NCI-H510A treated with DMSO at 0.1 percent for 48 hours (cell line): ENCODE measurements at places on chromosomes 1 and 21.
A peak's percentile ranks its signal among the peaks of the same experiment; 100 is the strongest.

- DNase-seq = no peak
These were observed 1.2 kb downstream of the ASCL5 start for GRCh38 chr1:201125800-201126199.

DNA sequence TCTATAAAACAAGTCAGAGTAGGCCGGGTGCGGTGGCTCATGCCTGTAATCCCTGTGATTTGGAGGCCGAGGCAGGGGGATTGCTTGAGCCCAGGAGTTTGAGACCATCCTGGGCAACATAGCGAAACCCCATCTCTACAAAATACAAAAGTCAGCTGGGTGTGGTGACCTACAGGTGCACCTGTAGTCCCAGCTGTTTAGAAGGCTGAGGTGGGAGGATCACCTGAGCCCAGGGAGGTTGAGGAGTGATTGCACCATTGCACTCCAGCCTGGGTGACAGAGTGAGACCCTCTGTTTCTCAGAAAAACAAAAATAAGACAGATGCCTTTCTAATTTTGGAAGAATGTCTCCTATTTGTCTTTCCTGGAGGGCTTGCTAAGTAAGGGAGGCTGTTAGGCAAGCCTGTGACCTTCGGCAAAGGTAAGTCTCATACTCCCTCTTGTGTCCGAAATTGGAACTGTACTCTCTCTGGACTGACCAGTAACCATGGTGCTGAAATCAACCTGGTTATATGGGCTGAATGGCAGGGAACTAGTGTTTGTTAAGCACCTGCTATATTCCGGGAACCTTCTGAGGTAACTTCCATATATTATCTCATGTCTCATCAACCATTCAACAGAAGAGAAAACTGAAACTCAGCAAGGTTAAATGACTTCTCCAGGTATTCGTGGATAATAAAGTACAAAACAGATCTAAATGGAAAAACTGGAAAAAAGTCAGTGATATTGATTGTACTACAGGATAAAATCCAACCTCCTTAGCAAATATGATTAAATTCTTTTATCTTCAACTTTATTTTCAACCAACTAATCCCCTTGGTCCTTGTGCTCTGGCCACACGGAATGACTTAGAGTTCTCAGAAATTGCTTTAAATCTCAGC, 11.8 kb upstream of the RAB3B start:
- DNase-seq = peak; percentile 86

DNA sequence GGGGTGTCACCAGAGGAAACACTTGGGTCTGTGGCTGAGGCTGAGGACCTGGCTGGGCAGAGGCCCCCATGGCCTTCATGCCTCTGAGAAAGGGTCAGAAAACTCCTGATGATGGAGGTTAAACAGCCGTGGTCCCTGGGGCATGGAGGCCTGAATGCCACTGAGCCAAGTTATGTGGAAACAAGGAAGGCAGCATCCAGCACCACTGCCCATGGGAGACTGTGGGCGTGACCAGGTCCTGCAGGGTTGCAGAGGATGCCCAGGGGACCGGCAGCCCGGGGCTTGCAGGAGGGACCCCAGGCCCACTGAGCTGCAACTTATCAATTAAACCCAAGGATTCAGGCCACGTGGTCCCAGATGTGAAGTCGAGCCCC, 18.9 kb upstream of the COL6A2 start:
- no peak for DNase-seq

- DNase-seq = no peak
These were observed 7.8 kb upstream of the GPR88 start for GRCh38 chr1:100530141-100530540.

DNA sequence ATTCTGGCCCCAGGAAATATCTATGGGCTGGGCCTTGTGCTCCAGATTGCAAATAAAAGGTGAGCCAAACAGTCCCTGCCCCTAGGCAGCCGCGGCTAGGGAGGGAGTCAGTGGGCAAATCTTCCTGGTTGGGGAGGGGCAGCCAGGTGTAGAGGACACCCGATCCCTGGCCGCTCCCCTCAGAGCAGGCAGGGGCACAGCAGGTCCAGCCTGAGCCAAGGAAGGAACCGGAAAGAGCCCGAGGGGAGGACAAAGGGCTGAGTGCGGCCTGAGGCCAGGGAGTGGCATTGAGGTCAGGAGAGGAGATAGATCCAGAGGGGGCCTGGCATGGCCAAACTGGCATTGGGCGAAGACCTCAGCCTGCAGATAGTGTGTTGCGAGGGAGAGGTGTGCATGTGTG, 36.6 kb upstream of the ARF1 start:
- DNase-seq = no peak

DNA sequence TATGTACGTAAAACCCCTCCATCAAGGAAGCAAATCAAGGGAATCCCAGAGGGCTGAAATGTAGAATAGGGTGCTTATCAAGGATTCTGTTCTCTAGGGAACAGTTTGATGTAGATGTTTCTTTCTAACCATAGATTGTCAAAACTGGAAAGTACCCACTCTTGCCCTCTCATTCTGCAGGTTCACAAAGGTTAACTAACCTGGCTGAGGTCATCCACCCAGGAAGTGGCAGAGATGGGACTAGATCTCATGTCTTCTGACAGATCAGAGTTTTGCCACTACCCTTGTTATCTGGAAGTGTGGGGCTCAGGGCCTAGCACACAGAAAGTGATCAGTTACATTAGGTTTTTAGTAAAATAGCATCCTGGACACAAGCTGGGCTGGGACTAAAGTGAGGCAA, 47.4 kb downstream of the GFI1 start:
- DNase-seq = no peak

- DNase-seq = no peak
These were observed 16.0 kb downstream of the C21orf58 start for GRCh38 chr21:46307625-46308024.

DNA sequence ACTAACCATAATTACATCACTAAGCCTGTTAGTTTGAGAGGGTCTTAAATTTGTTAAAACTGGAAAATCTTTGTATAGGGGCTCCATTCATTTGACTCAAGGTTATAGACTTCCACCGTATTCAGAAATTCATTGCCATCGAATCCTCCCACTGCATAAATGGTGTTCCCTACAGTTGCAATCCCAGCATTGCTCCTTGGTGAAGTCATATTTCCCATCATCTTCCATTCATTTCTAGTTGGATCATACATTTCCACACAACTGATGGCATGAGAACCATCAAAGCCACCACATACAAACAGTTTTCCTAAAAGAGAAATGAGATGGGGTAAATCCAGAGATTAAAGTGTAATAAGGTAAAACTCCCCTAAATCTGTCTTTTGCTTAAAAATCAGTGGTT, 19.1 kb downstream of the IVNS1ABP start:
- DNase-seq = no peak

DNA sequence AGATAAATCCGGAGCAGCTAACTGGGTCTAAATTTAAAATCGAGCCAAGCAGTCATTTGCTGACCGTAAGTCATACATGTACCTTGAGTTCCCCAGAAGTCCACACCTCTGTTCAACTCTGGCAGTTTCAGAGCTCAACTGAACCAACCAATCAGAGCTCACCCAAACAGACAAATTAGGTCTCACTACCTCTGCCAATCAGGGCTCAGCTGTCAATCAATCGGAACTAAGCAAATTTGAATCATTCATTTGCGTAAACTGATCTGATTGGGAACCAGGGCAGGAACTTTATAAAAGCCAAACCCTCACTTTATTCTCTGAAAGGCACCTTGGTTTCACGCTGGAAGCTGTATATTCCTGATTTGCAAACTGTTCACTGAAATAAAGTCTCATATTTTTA, 11.2 kb upstream of the ACBD6 start:
- DNase-seq = no peak

DNA sequence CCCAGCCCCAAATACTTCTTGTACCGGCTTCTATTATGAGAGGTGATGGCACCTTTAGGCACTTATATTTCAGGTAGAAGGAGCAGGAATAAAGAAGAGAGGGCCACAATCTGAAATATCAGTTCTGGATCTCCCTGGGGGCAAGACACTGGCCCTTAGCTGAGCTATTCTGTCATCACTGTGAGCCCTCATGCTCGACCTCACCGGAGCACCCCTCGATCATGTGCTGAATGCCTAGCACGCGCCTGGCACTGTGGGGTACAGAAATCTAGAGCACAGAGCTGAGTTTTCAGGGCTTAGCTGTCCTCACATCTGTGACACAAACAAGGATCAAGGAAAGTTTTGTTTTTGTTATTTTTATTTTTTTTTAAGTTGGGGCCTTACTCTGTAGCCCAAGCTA, 7.6 kb upstream of the MX1 start:
- DNase-seq = no peak

DNA sequence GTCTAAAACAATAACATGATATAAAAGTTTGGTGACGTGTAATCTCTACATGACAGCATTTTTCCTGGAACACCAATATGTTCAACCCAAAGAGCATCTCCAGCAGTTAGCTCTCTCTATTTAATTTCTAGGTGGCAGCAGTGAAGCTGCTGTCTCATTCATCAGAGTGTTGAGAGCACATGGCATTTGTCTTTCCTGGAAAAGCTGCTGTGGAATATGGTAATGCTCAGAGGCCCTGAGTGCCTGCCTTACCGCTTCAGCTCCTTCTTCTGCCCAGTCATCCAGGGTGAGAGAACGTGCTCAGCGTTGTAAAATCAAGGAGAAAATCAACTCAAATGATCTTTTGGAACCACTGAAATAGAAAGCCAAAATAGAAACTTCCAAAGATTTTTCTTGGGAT, 640.7 kb downstream of the ADGRL2 start:
- no peak for DNase-seq

GRCh38 chr1:200480964-200481363, 71.1 kb upstream of the ZNF281 start:
- DNase-seq = no peak

DNA sequence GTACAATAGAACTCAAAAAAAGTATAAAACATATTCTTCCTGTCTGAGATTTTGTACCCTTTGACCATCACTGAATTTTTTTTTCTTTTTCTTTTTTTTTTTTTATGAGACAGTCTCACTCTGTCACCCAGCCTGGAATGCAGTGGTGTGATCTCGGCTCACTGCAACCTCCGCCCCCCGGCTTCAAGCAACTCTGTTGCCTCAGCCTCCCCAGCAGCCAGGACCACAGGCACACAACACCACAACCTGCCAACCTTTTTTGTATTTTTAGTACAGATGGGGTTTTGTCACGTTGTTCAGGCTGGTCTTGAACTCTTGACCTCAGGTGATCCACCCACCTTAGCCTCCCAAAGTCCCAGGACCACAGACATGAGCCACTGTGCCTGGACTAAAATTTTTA, 10.4 kb downstream of the SDCCAG8 start:
- DNase-seq = no peak

DNA sequence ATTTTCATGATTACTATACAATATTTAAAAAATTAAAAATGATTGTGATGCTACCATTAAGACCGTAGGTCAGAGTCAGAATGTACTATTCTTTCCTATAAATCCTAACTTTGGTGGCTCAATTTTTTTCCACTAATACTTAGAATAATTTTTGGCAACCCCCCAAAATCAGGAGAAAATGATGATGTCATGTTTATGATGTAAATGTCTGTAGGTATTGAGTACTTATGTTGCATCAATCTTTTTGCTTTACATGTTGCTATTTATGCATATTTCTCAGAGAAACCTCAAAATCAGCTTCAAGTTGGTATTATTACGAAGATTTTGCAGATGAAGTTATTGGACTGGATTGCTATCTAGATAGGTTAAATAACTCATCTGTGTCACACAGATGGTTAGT, 371.2 kb downstream of the ADGRL2 start:
- DNase-seq = no peak

DNA sequence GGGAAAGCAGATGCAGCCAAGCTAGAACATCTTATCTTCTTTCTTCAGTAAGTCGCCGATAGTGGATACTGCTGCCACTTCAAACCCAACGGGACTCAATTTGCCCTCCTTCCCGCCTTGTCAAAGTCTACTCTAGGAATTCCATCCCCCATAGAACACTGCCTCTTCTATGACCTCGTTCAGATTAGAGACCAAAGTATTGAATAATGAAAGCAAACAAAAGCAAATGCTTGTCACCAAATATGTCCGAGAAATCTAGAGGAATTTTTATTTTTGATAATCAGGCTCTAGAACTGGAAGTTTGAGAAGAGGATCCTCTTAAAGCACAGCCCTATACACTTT, 853 bp upstream of the RRAGC start:
- peak; percentile 100 for DNase-seq

DNA sequence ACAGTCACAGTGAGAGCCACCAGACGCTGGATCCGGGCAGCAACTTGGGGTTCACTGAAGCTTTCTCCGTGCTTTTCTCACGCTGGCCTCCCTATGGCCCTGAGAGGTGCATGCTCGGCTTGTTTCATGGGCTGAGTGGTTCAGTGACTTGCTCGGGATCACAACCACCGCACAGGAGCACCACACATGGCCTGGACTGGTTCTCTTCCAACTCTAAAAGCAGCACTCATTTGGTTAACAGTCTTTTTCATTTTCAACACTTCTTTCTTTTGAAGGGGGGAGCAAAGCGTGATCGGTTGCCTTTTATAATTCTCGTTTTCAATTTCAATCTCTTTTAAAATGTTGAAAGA, 26.2 kb downstream of the UBIAD1 start:
- DNase-seq = no peak

- DNase-seq = no peak
These were observed 55.3 kb downstream of the NTPCR start for GRCh38 chr1:233005703-233006102.

- DNase-seq = no peak
These were observed 86.8 kb upstream of the PUM1 start for GRCh38 chr1:31152181-31152795.

GRCh38 chr1:21931171-21932093, 5.7 kb downstream of the HSPG2 start:
- DNase-seq = no peak

DNA sequence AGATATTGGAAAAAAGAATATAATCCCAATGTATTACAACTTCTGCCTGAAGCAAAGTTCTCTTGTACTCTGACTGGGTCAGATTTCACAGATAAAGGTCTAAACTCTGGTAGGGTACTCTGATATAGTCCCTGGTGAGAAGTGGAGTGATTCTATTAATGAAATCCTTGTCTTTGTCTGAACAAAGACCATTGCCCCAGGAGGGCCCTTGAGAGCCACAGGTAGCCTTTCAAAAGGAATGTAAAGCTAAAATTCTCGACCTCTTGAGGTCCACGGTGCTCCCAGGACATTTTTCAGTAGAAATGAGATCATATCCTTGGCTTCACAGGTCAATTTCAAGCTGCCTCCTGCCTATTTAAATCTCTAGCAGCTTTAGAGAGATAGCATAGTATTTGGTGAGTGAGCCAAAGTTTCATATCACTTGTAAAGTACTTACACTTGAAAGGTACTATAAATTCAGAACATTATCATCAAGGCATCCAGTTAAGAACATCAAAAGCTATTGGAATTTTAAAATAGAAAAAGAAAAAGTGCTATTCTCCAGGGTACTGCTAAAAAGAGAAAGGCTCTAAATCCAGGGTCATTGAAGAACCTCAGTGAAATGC, 10.1 kb downstream of the TNNI3K start:
- DNase-seq = no peak

DNA sequence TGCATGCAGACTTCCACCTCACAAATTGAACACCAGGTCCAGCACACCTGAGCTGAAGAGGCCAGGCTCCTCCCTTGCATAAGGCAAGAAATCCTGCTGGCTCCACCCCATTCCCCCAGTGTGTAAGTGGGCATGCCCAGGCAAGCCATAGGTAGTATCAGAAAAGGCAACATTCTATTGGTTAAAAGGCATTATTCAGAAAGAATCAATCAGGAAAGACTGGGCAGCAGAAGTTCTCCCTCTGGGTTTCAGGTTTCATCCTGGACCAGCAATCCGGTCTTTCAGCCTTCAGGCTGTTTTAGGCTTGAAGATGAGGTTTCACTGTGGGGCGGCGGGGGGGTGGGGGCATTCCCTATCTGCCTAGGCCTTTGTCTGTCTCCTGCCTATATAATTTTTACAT, 42.0 kb upstream of the LHX8 start:
- peak; percentile 46 for DNase-seq

- DNase-seq = no peak
These were observed 17.5 kb downstream of the RASSF5 start for GRCh38 chr1:206524739-206525364.
